HuH-7.5 (cell line): ENCODE measurements at places on chromosomes 13 and 19.
A peak's percentile ranks its signal among the peaks of the same experiment; 100 is the strongest.

- no peak for DNase-seq
Observed at GRCh38 chr13:85204668-85205344, 594.4 kb downstream of the SLITRK6 start.

DNA sequence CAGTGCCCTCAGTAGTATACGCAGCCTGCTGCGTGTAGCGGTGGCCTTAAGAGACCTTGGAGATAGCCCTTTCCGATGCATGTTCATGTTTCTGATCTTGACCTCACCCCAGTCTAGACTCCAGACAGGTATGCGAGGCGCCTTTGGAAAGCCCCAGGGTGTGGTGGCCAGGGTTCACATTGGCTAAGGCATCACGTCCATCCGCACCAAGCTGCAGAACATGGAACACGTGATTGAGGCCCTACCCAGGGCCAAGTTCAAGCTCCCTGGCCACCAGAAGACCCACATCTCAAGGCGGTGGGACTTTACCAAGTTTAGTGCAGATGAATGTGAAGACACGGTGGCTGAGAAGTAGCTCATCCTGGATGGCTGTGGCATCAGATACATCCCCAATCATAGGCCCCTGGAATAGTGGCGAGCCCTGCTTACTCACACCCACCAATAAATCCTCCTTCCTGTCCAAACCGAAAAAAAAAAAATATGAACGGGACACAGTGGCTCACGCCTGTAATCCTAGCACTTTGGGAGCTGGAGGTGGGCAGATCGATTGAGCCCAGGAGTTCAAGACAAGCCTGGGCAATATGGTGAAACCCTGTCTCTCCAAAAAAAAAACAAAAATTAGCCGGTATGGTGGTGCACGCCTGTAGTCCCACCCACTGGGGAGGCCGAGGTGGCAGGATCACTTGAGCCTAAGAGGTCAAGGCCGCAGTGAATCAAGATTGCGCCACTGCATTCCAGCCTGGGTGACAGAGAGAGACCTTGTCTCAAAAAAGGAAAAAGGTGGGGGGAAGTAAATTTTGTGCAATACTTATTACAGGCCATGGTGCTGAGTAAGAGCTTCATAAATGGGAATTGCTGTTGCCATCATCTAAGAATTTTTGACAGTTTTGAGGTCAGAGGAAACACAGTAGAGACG is 12.4 kb upstream of the CBLC start:
- no peak for DNase-seq

DNA sequence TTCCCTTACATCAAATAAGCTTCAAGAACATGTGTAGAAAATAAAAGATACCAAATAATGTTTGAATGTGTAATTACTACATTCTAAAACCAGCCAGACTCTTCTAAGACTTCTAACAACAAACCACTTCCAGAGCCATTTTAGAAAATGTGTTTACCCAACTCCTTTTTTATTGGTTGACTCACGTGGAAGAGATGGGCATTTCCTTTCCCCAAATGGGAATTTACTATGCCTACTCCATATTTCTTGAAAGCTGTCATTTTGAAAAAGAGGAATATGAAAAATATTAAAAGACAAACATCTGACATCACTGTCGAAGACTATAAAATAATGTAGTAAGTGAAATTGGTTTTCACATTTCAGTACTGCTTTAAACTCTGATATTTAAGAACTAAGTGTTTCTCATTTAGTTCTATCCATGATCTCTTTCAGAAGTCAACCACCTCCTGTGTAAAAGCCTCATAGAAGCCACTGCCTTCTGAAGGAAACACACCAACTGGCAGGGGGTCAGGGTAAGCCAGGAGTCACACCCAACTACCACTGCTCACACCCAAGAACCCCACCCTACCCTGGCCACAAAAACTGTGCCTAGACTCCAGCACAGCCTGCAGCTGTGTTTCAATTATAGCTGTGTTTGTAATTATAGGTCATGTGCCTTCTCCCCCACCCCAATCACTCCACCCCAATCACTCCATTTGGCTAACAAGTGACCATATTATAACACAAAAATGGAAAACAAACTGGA is 86.8 kb downstream of the UBL3 start:
- no peak for DNase-seq

GRCh38 chr13:78376033-78376432 is 227.3 kb downstream of the POU4F1 start:
- DNase-seq, result no peak

DNA sequence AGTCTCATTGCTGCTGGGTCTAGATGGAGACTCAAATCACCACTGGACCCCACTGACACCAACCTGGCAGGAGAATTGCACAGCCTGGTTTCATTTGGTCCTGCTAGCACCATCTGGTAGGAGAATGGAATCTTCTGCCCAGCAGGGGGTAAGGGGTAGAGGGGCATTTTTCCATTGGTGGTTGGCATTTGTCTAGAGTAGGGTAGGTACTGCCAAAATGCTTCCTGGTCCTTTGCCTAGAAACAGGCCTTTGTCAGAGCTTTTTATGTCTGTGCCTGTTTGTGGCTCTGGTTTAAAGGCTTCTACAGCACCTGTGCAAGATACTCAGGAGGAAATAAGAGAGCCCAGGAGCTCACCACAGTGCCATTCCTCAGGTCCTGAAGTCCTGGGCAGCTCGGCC is 121.3 kb downstream of the KCTD12 start:
- no peak for DNase-seq

DNA sequence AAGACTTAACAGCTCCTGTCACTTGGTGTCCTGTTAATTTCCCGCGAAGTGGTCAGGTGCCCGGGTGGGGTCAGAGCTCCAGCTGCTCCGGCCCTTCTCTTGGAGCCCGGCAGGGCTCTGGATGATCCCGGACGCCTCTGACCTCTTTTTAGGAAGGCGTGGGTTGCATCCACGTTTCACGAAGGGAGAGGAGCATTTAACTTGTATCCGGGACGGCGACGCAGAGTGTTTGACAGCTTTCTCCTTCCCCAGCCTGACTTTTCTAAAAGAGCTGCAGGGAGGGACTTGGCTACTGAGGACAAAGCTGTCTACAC is 656 bp downstream of the ZNF155 start:
- DNase-seq, result no peak

DNA sequence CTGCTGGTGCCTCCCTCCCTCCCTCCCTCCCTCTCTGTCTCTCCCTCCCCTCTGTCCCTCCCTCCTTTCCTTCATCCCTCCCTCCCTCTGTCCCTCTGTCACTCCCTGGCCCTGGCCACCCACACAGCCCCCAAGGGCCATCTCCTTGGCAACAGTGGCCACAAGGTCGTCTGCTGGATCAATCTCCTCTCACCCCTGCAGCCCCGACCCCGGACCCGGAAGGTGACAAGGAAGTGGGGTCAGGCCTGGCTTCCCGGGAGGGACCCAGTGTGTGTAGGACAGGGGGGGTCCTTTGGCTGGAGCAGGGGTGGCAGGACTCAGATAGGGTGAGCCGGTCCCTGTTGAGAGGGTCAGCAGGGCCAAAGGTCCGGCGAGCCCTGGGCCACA is 21.9 kb upstream of the TCF3 start:
- no peak for DNase-seq

GRCh38 chr13:85717921-85718320 is 81.3 kb downstream of the SLITRK6 start:
- no peak for DNase-seq

- DNase-seq, result no peak
Observed at GRCh38 chr13:31815361-31816144, 76.2 kb downstream of the RXFP2 start.

DNA sequence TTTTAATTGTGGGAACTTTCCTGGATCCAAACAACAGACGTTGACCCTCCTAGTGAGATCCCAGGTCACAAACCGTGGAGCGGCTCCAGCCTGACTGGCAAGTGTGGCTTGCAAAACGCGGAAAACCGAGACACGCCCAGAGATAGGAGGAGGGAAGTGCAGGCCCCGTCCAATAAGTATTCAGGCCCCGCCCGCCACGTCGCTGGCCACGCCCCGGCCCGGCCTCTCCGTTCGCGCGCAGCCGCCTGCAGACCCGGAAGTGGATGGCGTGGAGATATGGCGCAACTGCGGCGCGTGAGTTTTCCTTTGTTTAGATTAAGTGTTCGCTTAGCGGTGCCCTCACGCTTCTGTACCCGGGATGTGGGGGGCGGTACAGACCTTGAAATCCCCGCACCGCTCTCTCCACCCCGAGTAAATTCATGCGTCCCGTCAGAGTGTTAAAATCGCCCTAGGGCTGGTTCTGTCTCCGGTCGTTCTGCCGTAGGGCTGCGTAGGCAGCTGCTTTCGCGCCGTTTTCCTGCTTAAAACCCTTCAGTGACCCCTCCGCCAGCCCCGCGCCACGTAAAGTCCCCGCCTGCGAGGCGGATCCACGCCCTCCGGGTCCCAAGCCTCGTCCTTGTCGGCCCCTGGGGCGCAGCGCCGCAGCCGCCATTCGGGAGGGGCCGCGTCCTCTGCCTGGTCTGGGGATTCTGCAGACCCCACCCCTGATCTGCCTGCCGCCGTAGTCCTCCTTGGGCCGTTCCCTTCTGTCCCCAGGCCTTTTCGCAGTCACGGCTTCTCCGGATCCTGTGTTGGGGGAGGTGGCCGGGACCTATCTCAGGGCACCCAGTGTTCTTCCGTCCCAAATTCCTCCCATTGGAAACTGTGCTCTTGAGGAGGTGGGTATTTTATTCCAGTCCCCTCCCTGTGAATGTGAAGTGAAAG is at the start of gene ZNF766:
Gene ZNF766 (plus strand): TSS at position 250 of the 924 bp plus-strand sequence. CDS start 27 bp downstream, at position 277.
- DNase-seq, result peak; percentile 83

- no peak for DNase-seq
Observed at GRCh38 chr19:33769208-33769607, 27.5 kb upstream of the KCTD15 start.

DNA sequence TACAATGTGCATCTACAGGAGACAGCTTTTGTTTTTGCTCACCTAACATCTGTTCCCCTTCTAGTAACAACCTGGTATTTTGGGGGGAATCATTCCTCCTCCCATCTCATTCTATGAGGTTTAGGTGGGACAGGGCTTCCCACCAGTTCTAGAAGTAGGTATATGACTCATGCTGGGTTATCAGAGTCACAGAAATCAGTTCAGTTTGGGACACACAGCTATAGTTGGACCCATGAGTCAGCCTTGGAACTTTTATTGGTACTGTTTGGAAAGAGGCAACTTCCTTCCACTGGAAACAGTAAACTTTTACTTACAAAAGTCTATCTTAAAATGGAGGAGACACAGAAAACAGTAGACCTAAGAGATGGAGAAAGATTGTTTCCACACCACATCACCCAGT is 185.5 kb downstream of the DNAJC3 start:
- DNase-seq, result no peak

- DNase-seq, result no peak
Observed at GRCh38 chr19:8138201-8138600, 11.2 kb downstream of the FBN3 start.

- DNase-seq, result no peak
Observed at GRCh38 chr19:47820410-47820809, 1.3 kb upstream of the CRX start.

- DNase-seq, result no peak
Observed at GRCh38 chr13:105565136-105565727, 970.2 kb downstream of the EFNB2 start.

GRCh38 chr13:29038700-29039099 is 218.6 kb downstream of the MTUS2 start:
- DNase-seq, result no peak
